Activated CD4-positive, alpha-beta T cell treated with anti-CD3 and anti-CD28 coated beads, Interleukin-2, amount 50 U/mL, for 24 hours (primary cell): ENCODE measurements at places on chromosomes 1 and 21.

DNA sequence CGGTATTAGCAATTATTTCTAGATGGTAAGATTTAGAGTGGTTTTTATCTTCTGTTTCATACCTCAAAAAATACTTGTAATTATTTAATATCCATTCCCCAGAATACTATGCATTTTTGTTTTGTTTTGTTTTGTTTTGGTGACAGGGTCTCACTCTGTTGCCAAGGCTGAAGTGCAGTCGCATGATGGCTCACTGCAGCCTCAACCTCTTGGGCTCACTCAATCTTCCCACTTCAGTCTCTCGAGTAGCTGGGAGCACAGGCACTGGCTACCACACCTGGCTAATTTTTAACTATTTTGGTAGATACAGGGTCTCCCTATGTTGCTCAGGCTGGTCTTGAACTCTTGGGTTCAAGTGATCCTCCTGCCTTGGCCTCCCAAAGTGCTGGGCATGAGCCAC lies 252.7 kb downstream of the AKT3 start:
- no peak for DNase-seq

DNA sequence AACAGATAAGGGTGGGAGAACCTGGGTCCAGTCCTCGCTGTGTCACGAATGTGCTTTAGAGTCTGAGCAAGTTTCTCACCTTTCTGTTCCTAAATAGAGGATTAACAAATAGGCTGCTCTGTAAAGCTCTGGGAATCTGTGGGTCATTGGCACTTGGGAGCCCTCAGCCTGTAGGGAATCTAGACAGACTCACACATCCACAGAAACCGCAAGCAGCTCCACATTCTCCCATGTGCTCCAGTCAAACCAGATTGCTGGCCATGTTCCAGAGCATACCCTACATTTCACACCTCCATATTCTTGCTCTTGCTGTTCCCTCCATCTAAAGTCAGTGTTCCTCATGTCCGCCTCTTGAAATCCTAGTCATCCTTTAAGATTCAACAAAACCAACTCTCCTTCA lies 7.8 kb upstream of the AHCYL1 start:
- no peak for DNase-seq

DNA sequence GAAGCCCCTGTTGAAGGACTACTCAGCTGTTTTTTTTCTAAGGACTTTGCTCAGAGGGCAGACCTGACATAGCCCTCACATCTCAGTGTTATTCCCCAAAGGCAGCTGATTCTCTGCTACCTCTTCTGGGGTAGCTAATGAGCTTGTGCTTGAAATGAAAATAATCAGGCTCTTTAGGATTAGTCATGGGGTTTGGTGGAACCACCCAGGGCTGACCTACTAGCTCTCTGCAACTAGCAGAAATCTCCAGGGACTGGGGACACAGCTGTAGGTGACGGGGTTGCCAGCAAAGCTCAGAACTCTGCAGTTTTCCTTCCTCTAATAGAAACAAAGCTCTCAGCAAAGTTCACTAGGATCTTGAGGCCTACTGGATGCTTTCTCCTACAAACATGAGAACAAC lies 106.4 kb upstream of the BCL9 start:
- DNase-seq: no peak

DNA sequence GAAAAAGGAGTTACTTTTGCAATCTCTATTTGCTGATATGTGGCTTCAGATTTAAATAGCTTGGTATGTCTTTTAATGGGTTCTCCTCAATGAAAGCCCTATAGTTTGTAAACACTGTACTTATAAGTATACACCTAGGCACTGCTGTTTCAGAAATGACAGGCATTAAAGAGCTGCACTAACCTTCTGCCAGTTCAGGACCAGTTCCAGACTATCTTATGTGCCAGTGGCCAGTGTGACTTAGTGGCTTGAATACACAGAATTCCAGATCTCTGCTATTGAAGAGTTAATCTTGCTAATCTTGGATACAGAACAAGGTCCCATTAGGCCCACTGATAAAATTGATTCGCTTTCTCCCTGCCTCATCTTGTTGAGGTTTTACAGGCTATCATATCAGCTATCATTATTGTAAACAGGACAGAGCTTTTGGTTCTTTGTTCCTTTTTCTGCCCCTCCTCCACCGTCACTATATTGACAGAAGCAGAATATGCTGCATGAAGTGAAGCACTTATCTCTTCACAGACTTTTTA lies 337.5 kb downstream of the LRRIQ3 start:
- DNase-seq: no peak

DNA sequence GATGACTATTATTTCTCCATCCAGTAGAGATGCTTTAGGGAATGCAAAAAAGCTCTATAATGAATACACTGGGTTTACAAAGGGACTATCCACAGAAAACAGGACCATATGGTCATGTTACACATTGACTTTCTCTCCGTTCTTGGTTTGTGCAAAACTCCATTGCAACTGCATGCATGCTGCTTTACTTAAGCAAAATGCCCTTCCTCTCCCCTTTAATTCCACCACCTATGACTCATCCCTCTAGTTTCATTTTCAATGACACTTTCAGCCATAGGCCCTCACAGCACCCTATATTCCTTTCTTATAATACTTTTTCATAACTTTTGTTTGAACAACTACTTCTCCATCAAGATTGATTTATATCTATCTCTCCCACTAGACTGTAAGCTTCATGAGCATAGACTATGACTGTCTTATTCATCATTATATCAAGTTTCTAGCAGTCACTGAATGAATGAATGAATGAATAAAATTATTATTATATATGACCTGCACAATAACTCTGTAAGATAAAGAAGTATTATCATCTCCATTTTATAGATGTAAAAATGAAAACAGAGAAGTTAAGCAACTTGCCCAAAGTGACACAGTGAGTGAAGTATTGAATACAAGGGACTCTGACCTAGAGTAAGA lies 248.9 kb downstream of the PLPP3 start:
- no peak for DNase-seq

DNA sequence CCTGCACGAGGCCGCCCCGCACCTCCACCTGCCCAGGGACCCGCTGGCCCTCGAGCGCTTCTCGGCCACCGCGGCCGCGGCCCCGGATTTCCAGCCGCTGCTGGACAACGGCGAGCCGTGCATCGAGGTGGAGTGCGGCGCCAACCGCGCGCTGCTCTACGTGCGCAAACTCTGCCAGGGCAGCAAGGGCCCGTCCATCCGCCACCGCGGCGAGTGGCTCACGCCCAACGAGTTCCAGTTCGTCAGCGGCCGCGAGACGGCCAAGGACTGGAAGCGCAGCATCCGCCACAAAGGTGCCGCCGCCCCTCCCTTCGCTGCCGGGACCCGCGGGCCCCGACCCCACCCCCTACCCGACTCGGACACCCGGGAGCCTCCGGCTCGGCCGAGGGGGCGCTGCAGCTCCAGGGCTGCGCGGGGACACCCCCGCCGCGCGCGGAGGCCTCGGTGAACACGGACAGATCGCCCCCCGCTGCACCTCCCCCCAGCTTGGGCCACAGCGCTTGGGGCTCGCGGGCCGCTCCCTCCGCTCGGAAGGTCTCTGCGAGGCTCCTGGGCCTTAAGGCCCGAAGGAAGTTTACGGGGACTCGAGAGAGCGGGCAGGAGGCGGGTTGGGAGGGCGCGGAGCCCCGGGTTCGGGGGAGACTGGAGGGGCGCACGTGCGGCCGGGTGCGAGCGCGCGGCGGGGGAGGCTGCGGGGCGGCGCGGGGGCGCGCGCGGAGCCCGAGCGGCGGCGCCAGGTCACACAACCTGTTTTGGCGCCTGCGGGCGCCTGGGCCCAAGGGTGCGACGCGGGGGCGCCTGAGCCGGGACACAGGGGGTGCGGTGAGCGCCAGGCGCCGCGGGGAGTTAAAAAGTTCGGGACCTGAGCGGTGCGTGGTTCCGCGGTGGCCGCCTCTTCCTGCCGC lies 1.2 kb downstream of the SAMD11 start:
- no peak for DNase-seq

- peak; percentile 28 for DNase-seq
These were observed 30.6 kb upstream of the LCE5A start for GRCh38 chr1:152479792-152480595.

- no peak for DNase-seq
These were observed 316.4 kb upstream of the ADGRL2 start for GRCh38 chr1:81484284-81484683.

- no peak for DNase-seq
These were observed 10.1 kb downstream of the FNDC5 start for GRCh38 chr1:32860566-32860965.

- no peak for DNase-seq
These were observed 262.4 kb downstream of the ST6GALNAC3 start for GRCh38 chr1:76336931-76337371.

DNA sequence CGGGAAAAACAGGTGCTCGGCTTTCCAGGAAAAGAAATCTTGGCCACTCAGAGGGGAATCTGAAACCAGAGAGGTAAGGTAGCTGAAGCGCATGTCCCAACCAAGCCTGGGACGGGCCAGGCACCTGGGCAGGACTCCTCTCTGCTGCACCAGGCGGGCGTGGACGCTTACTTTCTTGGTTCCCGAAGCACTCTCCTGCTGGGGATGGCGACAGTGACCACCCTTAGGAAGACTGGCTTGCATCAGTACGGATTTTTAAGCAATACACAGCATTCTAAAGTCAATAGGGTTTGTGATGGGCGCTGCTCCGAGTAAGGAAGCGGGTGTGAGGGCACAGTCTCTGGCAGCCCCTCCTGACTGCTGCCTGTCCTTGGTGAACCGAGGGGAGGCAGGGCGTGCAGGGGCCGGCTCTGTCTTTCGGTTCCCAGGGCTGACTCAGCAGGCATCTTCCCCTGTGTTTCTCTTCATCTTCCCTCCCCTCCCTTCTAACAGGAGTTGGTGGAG lies 74.9 kb upstream of the ANGPTL1 start:
- DNase-seq: no peak

GRCh38 chr1:107559881-107560280 lies 405.1 kb downstream of the VAV3 start:
- no peak for DNase-seq

- peak; percentile 26 for DNase-seq
These were observed 27.5 kb upstream of the SLAMF6 start for GRCh38 chr1:160550572-160551034.

GRCh38 chr1:152747831-152748230 lies 10.0 kb upstream of the KPRP start:
- DNase-seq: no peak

GRCh38 chr1:172630056-172630818 lies 28.7 kb upstream of the FASLG start:
- DNase-seq: no peak

DNA sequence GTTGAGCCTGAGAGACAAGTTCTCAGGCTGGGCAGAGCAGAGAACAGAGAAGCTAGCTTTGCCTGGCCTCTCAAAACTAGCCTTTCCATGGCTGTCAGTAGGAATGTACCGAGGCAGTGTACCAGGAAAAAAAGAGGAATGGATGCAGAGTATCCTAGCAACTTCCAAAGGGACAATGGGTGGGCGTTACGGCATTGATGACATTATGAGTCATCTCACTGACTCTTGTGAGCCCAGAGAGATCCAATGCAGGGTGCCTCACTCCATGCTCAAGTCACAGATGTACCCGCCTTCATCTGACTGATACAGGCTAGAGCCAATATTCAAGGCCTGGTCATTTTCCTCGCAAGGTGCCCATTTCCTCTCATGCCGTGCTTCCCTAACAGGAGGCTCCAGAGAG lies 51.4 kb upstream of the C8B start:
- DNase-seq: no peak

DNA sequence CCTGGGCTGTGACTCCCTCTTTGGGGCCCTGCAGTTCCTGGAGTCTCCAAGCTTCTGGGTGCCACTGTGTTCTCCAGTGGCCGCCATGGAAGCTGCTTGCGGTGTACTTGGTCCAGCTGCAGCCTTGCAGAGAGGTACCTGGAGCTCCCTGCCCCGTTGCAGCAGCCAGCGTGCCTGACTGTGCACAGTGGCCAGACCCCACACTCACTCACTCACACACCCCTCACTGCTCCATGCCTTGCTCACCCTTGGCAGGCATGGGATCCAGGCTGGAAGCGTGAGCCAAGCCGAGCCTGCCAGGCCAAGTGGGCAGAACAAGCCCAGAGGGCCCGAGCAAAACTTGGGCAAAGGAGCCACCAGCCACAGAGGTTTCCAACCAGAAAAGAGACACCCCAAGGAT lies 43.0 kb downstream of the MATN1 start:
- no peak for DNase-seq

GRCh38 chr1:245520611-245521010 lies 365.8 kb downstream of the KIF26B start:
- no peak for DNase-seq

- no peak for DNase-seq
These were observed 625 bp upstream of the DARS2 start for GRCh38 chr1:173823781-173824314.

GRCh38 chr1:230208619-230209261 lies 141.7 kb downstream of the GALNT2 start:
- DNase-seq: no peak

DNA sequence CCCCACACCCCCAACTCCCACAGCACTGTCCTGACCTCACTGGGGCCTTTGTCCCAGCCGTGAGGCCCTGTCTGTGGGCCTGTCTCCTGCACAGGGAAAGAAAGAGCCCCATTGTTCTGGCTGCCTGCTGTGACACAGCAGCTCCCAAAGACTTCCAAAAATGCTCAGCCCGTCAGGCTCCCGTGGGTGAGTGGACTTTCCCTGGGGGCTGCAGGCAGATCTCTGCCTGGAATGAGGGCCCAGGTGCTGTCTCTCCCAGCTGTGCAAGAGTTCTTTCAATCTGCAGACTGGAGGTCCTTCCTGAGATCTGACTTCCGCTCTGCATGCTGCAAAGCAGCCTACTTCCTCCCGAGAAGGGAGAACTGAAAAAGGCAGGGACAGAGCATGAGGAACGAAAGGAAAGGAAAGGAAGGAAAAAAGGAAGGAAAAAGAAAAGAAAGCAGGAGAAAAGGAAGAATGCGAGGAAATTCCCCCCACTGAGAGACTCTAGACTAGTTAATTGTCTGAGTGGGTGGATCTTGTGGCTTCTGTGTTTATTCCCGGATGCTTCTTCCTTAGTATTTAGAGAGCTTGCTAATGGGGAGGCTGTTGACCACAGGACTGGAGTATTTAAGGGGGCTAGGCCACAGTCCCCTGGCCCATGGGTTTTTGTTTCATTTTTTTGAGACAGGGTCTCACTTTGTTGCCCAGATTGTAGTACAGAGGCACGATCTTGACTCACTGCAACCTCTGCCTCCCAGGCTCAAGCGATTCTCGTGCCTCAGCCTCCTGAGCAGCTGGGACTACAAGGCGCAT lies 15.0 kb downstream of the NES start:
- DNase-seq: no peak
